ENCODE measurements at places on chromosomes 16 and 17.

DNA sequence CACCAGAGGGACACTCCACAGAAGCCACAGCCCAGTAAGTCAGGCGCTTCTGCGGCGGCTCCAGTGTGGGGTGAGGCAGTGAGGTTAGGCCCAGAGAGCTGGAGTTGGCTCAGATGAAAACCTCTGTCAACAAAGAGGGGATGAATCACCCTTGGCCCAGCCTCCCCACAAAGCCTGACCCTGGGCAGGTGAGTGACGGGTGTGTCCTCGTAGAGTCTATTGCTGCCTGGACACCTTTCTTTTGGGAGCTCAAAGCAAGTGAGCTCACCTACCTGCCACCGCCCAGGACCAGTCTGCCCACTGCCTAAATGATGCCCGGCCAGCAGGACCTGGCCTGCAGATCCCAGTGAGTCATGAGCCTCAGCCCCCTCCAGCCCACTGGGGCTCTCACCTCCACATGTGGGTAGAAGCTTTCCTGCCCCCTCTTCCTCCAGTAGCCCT, 24.9 kb upstream of the DBNDD1 start:
- no peak for DNase-seq

DNA sequence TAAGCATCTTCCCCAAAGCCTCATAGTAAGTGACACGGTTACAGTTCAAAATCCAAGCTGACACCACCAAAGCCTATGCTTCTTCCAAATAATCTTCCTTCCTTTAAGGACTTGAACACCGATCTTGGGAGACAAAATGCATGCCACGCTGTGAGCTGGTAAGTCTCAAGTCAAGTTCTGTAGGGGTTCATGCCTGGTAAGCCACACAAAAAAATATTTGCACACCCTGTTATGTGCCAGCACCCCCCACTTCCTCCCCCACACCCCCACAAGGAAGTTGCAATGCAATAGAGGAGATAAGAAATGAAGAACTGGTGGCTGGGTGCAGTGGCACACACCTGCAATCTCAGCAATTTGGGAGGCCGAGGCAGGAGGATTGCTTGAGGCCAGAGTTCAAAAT, 5.6 kb downstream of the NOG start:
- no peak for DNase-seq

DNA sequence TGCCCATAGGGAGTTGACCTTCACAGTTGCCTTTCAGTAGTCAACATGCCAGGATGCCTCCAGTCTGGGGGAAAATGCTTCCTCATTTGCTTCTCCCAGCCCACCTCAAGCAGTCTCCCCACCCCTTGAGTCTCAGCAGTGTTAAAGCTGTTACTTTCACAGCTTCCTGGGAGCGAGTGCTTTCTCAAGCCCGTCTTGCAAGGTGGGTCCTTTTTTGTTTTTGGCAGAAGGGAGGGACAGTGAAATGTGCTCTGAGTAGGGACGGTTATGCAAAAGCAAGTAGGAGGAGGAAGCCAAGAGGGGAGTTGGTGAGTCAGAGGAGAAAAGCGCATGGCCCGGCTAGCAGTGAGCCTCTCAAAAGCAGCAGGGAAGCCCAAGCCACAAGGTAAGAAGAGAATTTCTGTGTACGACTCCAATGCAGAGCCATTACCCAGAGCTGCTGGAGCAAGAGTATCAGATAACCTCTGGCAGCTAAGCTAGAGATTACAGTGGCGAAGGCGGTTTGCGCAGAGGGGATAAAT, at the start of gene CHST4:
TSS of gene CHST4 (plus strand) at position 316 of the 521 bp plus-strand sequence. CDS start 10,252 bp downstream, outside the sequence.
- DNase-seq, result no peak

GRCh38 chr16:3095869-3096268, 3.2 kb downstream of the ZSCAN10 start:
- peak; percentile 63 for DNase-seq

DNA sequence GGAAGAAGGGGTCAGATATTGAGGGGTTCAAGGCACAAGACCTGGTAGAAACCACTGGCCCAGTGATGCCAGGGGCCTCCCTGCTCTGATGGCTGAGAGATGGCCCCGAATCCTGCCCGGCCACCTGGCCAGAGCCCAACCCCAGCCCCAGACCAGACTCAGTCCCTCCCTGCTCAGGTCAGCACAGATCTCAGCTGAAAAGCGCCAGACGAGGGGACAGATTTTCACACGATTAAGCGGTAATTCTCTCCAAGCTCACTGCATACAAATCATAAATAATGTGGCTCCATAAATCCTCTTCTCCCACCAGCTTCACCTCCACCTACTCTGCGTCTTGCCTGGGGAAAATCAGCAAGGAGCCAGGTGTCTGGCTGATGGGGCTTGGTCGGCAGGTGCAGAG, 57.1 kb downstream of the ENGASE start:
- no peak for DNase-seq

DNA sequence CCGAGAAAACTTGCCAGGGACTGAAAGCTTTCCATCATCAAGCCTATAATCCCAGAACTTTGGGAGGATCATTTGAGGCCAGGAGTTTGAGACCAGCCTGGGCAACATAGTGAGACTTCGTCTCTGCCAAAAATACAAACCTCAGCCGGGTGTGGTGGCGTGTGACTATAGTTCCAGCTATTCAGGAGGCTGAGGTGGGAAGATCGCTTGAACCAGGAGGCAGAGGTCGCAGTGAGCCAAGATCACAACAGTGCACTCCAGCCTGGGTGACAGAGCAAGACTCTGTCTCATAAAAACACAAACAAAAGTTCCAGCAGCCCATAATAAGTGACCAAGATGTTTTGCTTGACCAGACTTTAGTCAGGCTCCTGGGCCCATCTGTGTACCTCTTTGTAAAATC, 1.9 kb downstream of the MEAK7 start:
- DNase-seq, result no peak

- DNase-seq, result no peak
Measured at GRCh38 chr16:67268136-67268579, 11.2 kb upstream of the PLEKHG4 start.

DNA sequence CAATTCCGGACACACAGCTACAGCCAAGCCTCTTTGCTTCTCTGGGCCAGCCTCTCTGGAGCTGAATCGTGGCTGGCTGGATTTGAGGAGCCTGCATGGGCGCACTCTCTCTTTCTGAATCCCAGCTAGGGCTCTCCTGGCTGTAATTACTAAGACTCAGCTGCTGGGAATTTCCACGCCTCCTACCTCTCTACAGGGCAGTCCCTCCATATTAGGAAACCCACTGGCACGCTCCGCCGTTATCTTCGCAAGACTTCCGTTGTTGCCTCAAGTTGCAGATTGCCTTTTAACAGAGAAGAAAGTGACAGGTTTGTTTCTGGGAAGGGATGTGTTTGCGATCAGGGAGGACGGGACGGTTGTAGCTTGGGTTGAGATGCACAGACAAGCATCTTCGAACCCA, 188.4 kb upstream of the NLRP1 start:
- no peak for DNase-seq

DNA sequence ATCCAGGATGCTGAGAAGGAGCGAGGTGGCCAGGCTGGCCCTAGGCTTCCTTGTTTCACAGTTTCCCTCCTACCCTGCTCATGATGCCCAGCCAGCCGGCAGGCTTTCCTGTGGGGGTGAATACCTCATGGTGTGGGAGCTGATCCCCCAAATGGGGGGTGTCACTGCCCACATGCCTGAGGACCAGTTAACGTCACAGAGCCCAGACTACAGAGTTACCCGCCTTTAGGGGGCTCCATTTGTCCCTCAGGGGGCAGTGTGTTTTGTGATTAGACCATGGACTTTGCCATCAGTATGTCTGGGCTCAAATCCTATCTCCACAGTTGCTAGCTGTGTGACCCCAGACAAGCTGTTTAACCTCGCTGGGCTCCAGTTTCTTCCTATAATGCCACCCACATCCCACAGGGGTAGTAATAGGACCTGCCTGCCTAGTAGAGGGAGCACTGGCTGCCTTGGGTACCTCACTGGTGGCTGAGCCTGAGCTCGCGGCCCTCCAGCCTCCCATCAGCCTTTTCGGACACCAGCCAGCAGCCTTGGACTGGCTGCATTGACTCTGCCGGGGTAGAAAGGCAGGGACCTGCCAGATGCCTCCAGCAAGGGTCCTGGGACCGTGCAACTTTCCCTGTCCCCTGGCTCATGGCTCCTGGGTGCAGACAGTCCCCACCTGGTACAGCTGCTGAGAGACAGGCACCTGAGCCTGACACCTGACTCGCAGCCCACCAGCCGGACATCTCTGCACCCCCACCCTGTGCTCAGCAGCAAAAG, 87.5 kb upstream of the GSE1 start:
- no peak for DNase-seq

GRCh38 chr16:77739559-77739892, 17.2 kb downstream of the NUDT7 start:
- DNase-seq, result no peak

GRCh38 chr16:11955713-11956123, 9.3 kb upstream of the TNFRSF17 start:
- DNase-seq, result no peak

- no peak for DNase-seq
Measured at GRCh38 chr16:630815-631405, at the start of gene WFIKKN1. Gene WFIKKN1 (plus strand): TSS chr16:630985. CDS start chr16:631254, 269 bp downstream.

- DNase-seq, result peak; percentile 61
Measured at GRCh38 chr17:5249615-5250014, 15.0 kb upstream of the SCIMP start.

GRCh38 chr17:34586346-34586846, 7.0 kb downstream of the TMEM132E start:
- no peak for DNase-seq

- DNase-seq, result no peak
Measured at GRCh38 chr16:10840703-10841102, 22.1 kb upstream of the TVP23A start.

DNA sequence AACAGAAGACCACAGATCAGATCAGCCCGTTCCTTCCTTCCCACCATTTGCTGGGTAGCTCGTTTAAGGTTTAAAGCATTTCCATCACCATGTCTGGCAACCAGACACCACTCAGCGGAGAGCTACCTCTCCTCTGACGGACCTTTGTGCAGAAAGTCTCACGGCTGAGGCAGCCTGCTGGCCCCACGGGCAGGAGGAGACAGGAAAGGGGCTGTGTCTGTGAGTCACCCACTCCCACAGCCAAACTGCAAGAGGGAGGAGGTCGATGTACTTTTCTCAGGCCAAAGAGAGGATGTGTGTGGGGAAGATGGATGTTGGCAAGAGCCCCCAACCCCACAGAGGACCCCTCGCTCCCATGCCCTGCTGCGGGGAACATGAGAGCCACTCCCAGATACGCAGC, 92.1 kb downstream of the ZNF423 start:
- DNase-seq, result no peak

DNA sequence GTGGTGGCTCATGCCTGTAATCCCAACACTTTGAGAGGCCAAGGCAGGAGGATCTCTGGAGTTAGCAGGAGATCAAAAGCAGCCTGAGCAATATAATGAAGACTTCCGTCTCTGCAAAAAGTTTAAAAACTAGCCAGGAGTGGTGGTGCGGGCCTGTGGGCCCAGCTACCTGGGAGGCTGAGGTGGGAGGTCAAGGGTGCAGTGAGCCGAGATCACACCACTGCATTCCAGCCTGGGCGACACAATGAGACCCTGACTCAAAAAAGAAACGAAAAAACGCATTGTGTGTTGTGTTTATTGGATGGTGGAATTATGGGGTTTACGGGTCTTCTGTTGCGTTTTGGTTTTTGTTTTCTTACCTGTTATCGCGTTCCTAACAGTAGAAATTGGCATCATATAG, 863 bp upstream of the DDX19A start:
- no peak for DNase-seq

DNA sequence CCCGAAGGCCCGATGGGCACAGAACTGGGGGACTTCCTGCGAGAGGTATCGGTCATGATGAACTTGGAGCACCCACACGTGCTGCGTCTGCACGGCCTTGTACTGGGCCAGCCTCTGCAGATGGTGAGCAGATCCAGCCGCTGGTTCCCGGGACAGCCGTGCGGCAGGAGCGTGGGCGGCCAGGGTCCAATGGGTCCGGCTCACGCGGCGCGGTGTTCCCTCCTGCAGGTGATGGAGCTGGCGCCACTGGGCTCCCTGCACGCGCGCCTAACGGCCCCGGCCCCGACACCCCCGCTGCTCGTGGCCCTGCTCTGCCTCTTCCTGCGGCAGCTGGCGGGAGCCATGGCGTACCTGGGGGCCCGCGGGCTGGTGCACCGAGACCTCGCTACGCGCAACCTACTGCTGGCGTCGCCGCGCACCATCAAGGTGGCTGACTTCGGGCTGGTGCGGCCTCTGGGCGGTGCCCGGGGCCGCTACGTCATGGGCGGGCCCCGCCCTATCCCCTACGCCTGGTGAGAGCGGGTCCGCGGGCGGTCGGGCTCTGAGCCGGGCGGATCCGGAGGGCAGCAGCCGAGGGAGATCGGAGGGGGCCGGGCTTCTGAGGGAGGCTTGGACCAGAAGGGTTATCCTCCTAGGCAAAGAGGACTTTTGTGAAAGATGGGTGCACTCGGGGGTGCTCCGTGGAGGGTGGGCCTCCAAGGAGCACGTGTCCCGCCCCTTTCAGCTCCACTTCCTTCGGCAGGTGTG, 3.0 kb downstream of the TNK1 start:
- DNase-seq, result peak; percentile 83

GRCh38 chr17:7024402-7024785, 1.5 kb downstream of the BCL6B start:
- DNase-seq, result no peak

DNA sequence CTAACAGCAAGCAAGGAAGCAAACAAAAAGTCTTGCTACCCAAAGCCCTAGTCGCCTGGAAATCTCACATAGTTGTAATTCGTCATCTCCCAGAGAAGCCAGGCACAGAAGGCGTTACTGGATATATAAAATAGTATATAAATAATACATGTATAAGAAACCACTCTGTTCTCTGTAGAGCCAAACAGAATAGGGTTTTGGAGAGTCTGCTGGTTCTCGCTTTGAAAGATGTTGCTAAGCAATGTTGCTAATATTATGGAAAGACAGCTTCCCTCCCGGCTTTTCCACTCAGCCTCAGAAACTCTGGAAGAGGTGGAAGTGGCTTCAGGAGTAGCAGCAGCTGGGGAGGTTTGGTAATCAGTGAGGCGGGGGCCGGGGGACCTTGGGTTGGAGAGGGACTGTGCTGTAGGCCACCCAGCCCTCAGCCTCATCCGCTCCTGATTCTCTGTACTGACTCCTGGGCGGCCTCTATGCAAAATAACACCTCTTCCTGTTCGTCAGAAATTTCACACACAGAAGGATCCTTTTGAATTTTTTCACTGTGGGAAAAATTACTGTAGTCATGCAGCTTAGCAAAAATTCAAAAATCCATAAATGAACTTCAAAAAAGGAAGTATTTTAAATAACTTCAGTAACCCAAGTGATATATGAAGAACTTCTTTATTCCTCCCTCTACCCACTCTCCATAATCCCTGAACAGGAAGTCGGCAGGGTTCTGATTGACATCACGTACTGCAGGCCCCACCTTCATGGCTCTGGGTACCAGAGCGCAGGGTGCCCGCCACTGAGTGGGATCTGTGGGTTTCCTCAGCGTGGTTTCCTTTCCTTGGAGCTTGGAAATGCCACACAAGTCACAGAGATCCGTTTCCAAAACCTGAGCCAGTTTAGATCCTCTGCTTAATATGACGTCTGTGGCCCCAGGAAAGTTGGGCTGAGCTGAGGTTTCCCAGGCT, 51.4 kb downstream of the RAP1GAP2 start:
- no peak for DNase-seq

GRCh38 chr17:56778898-56779297, 54.8 kb downstream of the C17orf67 start:
- no peak for DNase-seq

- DNase-seq, result no peak
Measured at GRCh38 chr17:58147930-58148434, at the start of gene OR4D1. Gene OR4D1 (plus strand): TSS chr17:58148384. CDS start chr17:58155154, 6,770 bp downstream.

- no peak for DNase-seq
Measured at GRCh38 chr17:7133916-7134315, 19.3 kb upstream of the ASGR2 start.

All from stimulated activated CD4-positive, alpha-beta T cell treated with anti-CD3 and anti-CD28 coated beads, Interleukin-2, amount 100 ng/mL, for 24 hours (primary cell).